Stimulated activated CD4-positive, alpha-beta T cell treated with anti-CD3 and anti-CD28 coated beads, Interleukin-4, amount 100 ng/mL, for 1 hour (primary cell): ENCODE measurements at places on chromosomes 7 and 10.

DNA sequence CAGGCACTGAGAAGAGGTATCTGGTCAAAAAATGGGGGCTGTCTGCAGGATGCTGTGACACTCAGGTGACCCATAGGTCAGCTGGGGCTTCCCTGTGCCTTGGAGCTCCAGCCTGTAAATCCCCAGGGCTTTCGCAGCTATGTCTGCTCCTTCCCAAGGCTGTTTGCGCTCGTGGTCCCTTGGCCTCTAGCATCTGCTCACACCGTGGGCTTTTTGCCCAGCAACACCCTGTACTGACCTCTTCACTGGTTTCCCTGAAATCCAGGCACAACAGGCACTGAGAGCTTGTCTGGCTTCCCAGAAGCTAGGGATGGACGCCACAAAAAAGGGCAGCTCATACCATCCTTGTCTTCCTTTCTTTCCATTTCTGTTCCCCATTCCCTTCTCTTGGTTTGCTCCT lies 280.3 kb upstream of the HABP2 start:
- no peak for DNase-seq

DNA sequence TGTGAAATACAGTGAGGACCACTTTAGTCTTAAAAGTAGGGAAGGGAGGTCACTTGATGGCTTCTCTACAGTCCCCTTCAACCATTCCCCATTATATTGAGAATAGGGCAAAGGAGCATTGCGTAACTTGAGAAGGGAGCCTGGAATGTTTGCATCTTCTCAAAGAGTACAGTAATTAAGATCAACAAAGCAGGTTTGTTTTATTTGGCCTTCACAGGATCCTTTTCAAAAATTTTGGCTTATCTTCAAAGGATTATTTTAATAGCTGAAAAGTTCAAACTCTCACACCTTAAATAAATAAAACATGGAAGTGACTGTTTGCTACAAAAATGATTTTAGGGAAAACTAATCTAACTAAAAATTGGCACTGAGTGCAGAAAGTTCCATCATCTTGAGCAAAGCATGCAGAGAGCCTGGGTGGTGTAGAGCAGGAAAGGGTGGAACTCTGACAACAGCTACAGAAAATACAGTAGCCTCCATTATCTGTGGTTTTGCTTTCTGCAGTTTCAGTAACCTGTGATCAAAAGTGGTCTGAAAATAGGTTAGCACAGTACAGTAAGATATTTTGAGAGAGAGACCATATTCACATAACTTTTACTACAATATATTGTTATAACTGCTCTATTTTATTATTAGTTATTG lies 214.0 kb downstream of the MDFIC start:
- DNase-seq: no peak

- no peak for DNase-seq
Observed at GRCh38 chr10:69497611-69498390, 46.5 kb downstream of the TSPAN15 start.

GRCh38 chr10:20962165-20962564 lies 65.1 kb upstream of the NEBL start:
- DNase-seq: no peak

DNA sequence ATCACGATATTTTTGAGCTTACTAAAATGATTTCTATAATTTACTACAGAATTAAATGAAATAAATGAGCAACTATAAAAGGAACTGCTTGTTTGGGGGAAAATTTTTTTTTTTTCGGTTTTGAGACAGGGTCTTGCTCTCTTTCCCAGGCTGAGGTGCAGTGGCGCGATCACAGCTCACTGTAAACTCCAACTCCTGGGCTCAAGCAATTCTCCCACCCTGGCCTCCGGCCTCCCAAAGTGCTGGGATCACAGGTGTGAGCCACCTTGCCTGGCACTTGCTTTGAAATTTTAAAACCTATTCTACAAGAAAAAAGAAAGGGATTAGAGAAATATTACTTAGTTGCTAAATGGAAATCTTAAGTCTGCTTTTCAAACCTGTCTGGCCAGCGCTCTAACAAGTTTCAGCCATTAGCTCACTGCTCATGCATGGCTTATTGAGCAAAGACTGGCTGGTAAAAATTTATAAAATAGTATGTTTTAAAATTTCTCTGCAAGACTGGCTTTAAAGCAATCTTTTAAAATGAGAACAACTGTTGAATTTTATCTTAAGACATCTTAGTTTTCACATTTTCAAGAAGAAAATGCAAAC lies 144.0 kb downstream of the ATE1 start:
- DNase-seq: no peak

GRCh38 chr7:50405221-50405620 lies 44.9 kb downstream of the FIGNL1 start:
- DNase-seq: no peak

DNA sequence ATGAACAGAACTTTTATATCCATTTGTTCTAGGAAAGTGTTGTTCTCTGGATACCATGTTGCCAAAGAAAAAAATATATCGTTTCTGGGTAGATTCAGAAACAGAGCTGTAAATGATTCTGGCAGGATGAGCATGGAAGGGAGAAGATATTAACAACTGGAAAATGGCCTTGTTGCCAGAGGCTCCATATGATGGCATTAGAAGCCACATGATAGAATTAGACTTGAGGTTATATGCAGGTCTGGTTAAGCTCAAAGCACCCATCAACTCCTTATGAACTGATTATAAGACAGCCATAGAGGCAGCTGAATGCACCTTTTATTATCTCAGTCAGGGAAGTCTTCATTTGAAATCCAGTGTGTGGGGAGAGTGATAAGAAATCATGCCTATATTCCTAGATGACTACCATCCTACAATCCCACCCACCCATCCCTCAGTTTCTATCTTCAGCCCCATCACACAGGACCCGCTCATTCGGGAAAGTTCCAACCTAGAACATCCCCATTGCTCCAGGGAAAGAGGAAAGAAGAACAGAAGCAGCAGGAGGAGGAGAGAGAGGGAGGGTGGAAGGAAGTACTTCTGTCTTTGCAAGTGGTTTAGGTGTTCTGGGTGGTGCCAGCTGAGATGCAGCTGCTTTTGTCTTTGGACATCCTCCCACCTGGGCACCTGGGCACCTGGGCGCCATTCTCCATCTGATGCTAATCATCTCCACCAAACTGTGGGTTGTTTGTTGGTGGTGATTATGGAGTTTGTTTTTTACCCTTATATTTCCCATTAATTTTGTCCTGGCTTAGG lies 25.5 kb upstream of the TRIL start:
- no peak for DNase-seq

DNA sequence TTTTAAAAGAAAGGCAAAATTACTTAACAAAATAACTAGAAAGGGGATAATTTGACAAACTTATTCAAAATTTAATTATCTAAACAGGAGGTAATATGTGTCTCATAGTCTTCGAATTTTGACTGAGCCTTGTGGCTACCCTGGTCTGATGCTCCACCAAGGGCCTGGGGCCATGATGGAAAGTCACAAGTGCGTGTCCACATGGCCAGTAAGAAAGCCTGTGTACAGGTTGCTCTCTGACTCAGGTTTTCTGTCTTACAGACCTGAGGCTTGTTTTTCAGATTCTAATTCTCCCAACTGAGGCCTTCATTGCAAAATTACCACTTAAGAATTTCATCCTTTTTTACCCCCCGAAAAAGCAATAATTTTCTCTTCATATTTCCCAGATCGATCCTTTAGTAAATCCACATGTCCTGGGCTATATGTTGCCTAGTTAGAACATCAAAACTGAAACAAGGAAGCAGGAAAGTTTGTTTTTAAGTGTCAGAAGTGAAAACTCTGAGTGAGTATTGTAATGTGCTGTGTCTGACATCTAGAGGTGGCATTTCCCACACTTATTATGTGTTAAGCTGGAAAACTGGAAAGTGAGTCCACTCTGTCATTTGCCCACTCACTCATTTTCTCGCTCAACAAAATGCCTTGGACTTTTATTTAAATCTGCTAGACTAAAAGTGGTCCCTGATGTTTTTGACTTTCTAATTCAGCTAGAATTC lies 10.0 kb downstream of the CYP3A43 start:
- no peak for DNase-seq

DNA sequence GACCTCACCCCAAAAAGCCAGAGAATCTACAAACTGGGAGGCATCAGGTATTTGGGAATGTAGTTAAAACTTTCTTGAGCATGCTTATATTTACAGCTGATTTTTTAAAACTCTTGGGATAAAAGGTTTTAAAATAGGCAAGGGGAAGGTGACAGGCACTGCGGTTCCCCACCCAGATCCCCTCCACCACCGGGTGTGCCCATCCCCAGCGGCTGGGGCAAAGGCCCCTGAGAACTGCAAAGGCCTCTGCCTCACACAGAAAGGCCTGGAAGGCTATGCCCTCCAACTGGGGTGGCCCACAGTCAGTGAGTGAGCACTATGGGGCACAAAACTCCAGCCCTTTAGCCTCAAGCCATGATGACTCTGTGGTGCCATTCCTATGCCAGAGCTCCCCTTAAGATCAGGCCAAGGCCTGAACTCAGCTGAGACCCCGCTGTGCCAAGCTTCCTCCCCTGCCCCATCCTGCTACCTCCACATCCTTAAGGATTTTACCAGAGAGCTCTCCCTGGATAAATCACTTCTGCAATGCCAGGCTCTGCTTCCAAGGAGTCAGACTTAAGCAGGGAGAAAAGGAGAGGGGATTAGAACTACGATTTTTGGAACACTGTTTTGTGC lies 299.1 kb downstream of the GRID1 start:
- no peak for DNase-seq

DNA sequence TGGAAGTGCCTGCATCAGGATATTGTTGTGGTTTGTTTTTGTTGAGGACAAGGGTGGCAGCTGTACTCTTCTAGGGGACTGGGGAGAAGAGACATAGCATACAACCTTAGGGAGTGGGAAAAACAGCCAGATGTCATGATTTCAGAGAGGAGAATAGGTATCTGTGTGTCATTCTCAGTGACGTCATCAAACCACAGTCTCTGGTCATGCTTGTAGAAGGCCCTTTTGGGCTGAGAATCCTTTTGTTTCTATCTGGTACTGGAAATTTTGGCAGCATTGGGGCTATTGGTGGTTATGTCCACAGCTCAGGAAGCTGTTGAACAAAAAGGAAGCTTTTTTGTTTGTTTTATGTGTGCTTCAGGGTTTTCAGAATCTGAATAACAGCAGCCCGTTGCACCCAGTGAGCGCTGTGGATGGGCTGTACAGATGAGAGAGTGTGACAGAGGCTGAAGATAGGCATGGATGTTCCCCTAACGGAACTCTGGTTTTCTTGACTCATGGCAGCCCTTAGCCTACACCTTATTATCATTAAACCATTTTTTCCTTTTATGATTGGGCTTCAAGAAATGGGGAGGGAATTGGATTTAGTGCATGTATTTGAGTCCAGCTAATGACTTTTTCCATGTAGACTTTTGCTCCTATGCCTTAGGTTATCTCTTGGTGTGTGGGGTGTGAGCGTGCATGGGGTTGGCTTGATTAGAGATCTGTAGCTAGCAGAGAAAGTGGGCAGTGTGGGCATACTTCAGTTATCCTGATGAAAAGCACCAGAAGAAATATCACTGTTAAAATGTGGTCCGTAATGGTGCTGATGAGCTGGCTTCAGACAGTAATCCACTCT lies 65.7 kb downstream of the SND1 start:
- DNase-seq: no peak

- no peak for DNase-seq
Observed at GRCh38 chr7:107937531-107937930, 46.5 kb downstream of the DLD start.

- no peak for DNase-seq
Observed at GRCh38 chr7:77456696-77457095, 40.5 kb upstream of the GSAP start.

GRCh38 chr10:90989378-90989777 lies 68.5 kb upstream of the ANKRD1 start:
- DNase-seq: no peak

GRCh38 chr10:119655566-119656001 lies 4.4 kb downstream of the BAG3 start:
- peak; percentile 42 for DNase-seq

DNA sequence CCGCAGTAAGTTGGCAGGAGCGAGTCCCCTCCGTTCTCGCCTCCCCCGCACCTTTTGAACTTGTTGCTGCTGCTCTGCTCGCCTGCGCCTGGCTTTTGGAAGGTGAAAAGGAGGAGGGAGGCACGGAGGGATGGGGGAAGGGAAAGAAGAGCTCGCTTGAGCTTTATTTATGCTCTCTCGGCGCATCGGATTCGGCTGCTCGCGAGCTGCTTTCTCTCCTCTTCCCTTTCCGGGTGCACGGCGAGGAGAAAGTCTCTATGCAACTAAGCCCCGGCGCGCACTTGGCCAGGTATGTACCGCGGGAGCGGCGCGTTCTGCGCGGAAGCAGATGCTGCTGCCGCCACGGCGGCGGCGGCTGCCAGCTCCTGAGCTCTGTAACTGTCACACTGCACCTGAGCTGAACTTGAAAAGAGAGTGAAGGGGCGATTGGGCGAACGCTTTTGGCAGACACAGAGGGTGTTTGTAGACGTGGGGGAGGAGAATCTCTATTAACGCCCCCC lies 551 bp downstream of the KCND2 start:
- DNase-seq: no peak

DNA sequence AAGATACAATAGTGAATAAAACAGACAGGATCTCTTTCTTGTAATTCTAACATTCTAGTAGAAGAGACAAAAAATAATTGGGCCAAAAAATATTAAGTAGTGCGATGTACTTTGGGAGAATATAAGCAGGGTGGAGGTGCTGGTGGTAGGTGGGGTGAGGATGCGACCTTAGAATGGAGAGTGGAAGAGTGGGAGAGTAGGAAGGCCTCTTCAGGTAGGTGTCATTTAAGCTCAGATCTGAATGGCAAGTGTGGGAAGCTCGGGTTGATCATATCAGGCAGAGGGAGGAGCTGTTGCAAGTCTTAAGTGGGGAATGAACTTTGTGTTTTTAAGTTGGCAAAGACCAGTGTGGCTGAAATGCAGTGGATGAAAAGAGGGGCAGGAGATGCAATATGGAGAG lies 3.8 kb upstream of the IFRD1 start:
- DNase-seq: no peak

DNA sequence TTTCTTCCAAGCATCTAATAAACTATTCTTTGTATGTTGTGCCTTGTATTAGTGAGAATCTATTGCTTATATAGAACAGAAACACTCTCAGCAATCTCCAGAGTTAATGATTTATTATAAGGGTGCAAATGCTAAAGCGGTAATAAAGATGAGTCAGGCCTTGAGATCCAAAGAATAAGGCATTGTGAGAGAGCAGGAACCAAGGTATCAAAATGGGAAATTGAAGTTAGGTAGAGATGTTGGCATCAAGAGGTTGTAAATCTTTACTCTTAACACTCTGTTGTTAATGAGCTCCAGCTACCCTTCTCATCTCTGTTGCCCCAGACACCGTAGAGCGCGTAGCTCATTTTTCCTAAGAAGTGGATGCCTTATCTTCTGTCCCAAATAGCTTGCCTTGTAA lies 375.2 kb downstream of the ARL4A start:
- DNase-seq: no peak

GRCh38 chr7:47970761-47971160 lies 8.7 kb downstream of the HUS1 start:
- DNase-seq: no peak

GRCh38 chr7:41977151-41977651 lies 259.8 kb downstream of the GLI3 start:
- no peak for DNase-seq

- DNase-seq: no peak
Observed at GRCh38 chr10:132554053-132554990, 16.7 kb downstream of the INPP5A start.
